Lower lobe of right lung (tissue), 2 donors: ENCODE measurements at places on chromosomes 6 and 20.
A peak's percentile ranks its signal among the peaks of the same experiment; 100 is the strongest.

- DNase-seq: peak; percentile 64
Measured at GRCh38 chr6:166626177-166627032, 646 bp downstream of the RPS6KA2 start.

- DNase-seq: no peak
Measured at GRCh38 chr6:153698637-153699036, 340.4 kb upstream of the OPRM1 start.

- no peak for DNase-seq
Measured at GRCh38 chr20:208942-209566, 18.0 kb upstream of the DEFB129 start.

DNA sequence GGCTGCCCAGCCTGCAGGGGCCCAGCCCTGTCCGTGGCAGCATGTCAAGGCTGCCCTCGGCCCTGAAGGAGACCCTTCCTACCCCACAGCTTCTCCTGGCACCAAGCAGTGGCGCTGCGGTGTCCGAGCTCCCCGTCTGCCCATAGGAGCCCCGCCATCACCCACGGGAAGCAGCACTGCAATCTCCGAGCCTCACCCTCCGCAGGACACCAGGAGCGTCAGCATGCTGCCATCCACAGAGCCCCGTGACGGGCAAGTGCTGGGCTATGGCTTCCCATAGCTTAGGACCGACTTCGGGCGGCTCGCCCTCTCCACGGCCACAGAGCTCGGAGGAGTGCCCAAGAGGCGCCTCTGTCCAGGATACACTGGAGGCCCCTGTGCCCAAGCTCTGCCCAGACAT is 25.1 kb downstream of the YTHDF1 start:
- DNase-seq: no peak

GRCh38 chr6:125802383-125802782 is 11.6 kb downstream of the NCOA7 start:
- DNase-seq: no peak

- DNase-seq: no peak
Measured at GRCh38 chr6:5680095-5680494, 326.6 kb downstream of the NRN1 start.

GRCh38 chr6:131858765-131859415 is 51.1 kb downstream of the ENPP1 start:
- no peak for DNase-seq

DNA sequence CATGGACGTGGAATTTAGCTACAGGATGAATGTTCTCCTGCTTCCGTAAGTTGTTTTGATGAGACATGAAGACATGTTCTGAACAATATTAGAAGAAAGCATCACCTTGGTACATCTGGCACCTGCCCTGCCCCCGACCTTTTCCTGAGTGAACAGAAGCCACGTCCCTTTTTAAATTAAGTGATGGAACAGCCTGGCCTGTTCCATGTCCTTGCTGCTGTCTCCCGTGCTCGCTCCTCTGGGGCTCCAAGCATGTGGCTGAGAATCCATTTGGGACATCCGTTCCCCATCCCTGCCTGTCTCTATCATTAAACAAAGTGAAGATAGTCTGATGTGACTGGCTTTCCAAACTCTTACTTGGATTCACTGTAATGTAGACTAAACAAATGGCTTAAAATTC is 36.4 kb downstream of the ERMARD start:
- no peak for DNase-seq

DNA sequence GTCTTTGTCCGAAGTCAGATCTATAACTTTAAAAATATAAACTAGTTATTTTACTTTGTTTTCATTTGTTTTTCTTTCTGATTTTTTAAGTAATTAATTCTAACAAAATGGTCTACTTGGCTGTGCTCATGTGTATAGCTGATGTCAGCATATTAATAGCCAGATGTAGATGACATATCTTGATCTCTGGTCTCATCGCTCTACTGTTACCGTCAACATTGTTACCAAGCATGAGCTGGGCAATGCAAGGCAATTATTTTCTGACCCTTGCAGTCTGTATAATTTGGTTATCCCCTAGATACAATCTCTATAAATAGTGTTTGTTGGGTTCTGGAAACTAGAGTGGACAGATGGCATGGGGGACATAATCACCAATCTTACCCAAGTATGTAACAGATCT is 151.6 kb upstream of the PTPRK start:
- no peak for DNase-seq

DNA sequence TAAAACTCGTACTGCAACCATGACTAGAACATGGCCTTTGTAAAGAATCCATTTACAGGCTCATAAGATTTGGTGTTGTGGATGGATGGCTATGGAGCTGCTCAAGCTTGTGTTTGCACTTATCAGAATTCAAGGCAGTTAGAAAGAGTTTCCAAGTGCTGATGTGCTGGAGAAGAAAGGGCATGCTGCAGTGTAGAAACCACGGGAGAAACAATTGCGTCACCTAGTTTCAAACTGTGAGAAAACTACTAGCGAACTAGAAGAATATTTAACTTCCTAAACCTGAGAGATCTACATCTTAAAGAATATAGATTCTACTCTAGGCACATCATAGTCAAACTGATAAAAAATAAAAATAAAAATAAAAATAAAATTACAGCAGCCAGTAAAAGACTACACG is 116.2 kb downstream of the SGK1 start:
- DNase-seq: no peak
